ENCODE measurements at places on chromosomes 13 and 19.

DNA sequence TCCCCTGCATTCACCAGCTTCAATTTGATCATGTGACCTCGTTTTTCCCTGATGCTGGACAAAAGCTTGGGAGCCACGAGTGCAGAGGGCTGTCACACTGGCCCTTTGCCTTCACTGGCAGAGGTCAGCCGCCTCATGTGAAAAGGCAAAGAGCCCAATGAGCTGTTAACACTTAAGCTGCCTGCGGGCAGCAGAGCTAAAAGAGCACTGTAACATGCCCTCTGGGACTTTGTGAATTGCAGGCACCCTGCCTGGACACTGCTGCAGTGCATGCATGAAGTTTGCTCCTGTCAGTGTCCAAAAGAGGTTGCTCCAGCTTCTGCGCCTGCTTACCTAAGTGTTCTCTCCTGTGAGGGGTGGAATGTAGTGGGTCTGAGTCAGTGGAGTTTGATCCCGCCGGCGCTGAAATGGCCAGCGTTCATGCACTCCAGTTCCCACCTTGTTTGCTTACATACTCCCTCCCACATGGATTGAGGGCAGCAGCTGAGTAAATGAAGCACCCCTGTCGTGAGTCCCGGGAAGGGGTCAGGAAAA lies 193.7 kb downstream of the RFC3 start:
- no peak for DNase-seq

DNA sequence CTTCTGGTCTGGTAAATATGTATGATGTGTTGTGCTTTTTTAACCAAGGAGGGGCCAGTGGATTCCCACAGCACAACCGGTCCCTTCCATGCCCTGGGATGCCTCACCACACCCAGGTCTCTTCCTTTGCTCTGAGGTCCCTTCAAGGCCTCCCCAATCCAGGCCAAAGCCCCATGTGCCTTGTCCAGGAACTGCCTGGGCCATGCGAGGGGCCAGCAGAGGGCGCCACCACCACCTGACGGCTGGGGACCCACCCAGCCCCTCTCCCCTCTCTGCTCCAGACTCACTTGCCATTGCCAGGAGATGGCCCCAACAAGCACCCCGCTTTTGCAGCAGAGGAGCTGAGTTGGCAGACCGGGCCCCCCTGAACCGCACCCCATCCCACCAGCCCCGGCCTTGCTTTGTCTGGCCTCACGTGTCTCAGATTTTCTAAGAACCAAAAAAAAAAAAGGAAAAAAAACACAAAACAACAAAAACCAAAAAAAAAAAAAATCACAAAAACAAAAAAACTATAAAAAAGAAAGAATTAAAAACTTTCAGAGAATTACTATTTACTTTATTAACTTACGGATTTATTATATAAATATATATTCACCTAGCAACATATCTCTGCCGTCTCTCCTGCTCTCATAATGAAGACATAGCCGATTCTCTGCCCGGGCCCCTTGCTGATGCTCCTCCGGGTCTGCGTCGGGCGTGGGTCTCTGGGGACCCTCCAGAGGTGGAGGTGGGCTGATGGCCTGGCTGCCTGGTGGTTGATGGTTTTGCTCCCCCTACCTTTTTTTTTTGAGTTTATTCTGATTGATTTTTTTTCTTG lies 14.4 kb downstream of the CAPN12 start:
- peak; percentile 73 for DNase-seq

DNA sequence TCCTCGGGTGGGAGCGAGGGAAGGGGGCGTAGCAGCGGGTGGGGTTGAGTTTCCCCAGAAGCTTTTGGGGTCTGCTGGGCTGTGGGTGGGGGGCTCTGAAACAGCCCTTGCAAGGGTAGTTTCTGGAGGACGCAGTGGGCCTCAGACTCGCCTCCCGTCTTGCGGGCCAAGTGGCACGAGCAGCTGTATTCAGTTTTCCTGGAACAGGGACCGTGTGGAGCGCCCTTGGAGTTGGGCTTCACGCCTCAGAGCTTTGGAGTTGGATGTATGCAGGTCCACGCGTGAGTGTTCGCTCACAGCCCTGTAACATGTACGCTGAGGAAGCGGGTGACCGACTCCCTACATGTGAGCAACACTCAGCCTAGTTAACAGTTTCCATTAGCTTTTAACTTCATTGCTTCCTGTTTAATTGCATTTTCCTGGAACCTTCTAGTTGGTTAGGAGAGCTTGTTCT lies 603 bp downstream of the TM9SF2 start:
- peak; percentile 23 for DNase-seq

- no peak for DNase-seq
Observed at GRCh38 chr19:10468133-10468532, 35.0 kb downstream of the KEAP1 start.

- DNase-seq = peak; percentile 32
Observed at GRCh38 chr13:24161010-24161775, 673 bp downstream of the SPATA13 start.

GRCh38 chr13:50594276-50595051 lies 249.0 kb downstream of the DLEU7 start:
- DNase-seq = no peak

GRCh38 chr13:49776871-49777270 lies 15.6 kb downstream of the KPNA3 start:
- DNase-seq = no peak

GRCh38 chr19:55651236-55651635 lies 3.2 kb downstream of the CCDC106 start:
- no peak for DNase-seq

- DNase-seq = no peak
Observed at GRCh38 chr19:19482809-19483596, 32.3 kb downstream of the TSSK6 start.

GRCh38 chr19:4172861-4173473 lies 9.4 kb downstream of the SIRT6 start:
- DNase-seq = peak; percentile 68

- DNase-seq = no peak
Observed at GRCh38 chr19:27780367-27781075, 1432.4 kb downstream of the UQCRFS1 start.

DNA sequence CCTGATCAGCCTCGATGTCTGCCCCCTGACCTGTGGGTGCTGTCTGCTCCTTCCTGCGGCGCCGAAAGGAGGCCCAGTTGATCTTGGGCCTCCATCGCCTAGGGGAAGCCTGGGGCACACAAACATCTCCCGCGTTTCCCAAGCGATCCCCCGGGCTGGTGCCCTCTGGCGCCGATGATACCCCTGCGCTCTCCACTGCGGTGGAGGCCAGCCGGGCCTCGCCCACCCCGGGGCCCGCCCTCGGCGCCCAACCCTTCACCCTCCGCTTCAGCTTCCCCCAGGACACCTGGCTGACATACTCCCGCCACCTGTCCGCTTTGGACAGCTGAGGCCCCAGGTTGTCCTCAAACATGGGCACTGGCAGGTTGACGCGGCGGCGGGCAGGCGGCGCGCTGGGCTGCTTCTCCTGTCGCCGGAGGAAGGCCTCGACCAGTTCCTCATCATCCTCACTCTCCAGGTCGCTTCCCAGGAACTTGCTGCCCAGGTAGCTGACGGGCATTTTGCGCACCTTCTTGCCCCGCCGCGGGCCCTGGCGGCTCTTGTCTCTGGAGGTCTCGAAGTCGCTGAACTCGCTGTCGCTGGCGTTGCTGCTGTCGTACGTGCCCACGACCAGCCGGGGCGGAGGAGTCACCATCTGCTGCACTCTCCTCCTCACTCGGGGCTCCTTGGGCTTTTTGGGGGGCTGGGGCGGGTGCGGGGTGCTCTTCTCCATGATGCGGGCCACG lies 1.3 kb downstream of the CCDC8 start:
- no peak for DNase-seq
